ENCODE measurements at places on chromosomes 13 and 19.

DNA sequence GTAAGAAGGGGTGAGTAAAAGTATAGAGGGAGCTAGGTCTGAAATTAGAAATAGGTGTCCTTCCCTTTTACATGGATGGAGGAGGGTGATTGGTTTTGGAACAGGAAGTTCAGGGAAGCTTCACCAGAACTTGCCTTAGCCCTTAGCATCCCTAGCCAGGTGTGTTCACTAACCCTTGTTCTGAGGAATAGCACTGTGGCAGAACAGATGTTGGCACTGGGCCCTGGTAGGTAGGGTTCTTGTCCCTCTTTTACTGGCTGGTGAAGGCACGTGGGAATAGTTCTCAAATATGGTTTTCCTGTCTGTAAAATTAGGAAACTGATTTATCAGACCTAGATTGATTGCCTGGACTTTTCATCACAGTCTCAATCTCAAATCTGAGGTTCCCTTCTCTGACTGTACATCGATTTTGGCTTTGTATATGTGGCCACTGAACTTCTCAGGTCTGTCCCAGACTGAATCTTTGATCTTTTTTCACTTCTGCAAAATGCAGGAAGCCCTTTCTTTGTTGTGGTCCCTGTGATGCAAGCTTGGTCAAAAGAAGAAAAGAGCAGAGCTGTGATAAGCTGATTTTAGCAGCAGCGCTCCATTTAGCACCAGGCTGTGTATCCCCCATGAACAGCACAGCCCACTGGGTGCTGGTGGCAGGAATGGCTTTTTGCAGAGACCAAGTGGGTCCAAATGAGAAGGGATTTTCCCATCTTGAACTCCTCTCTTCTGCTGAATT lies 86.2 kb upstream of the HTR2A start:
- DNase-seq: no peak

GRCh38 chr13:27428160-27428559 lies 3.7 kb downstream of the GTF3A start:
- DNase-seq: no peak

DNA sequence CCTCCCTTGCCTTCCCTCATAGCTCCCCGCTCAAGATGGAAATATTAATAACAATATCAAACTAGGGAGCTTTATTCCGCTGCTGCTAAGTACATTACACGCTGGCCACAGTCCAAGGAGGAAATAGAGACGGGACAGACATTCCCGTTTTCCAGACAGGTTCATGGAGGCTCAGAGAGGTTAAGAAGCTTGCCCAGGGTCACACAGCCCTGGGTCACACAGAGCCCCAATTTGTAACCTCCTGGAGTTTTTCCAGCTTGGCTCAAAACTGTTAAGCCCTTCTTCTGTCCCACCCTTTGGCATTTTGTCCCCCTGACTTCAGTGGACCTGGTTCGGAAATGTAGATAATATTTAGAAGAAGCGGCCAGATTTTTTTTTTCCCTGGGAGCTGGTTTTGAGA lies 2.0 kb downstream of the BICRA start:
- DNase-seq: no peak

DNA sequence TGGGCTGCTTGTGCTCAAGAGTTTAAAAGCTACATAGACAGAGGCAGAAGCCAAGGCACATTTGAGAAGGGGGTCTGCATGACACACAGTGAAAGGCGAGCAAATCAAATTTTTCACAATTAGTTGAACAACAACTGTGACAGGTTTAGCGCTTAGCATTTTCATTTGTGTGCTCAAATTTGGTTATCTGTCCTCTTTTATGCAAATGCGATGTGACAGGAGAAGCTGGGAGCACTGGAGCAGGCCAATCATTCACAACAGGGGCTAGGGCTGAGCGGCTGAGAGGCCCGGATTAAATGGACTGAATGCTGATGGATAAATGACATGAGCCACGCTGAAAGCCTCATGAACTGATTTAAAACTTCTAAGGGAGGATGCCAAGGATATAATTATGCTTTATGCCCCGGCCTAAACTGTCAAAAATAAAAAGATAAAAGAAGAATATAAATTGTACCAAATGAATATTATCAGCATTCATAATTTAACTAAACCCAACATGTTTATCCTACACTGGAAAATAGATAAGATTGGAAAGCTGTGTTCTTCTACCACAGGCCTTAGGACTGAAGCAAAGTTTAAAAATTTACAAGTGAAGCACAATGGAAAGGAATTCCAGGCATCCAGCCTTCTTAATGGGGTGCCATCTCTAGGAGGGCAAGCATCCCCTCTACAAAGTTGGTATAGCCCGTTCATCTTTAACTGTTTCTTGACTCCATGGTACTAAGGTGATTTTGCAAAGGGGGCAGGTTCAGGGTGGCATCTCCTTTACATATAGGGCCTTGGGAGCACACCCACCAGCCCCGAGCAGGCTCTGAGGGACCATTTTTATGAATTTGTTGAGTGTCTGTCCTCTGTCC lies 117.9 kb downstream of the RBM26 start:
- no peak for DNase-seq

GRCh38 chr13:97629601-97630272 lies 195.8 kb downstream of the RAP2A start:
- no peak for DNase-seq

GRCh38 chr19:39974377-39975155 lies 3.6 kb downstream of the PSMC4 start:
- DNase-seq: no peak

GRCh38 chr13:98222816-98223215 lies 45.7 kb upstream of the RNF113B start:
- DNase-seq: no peak

DNA sequence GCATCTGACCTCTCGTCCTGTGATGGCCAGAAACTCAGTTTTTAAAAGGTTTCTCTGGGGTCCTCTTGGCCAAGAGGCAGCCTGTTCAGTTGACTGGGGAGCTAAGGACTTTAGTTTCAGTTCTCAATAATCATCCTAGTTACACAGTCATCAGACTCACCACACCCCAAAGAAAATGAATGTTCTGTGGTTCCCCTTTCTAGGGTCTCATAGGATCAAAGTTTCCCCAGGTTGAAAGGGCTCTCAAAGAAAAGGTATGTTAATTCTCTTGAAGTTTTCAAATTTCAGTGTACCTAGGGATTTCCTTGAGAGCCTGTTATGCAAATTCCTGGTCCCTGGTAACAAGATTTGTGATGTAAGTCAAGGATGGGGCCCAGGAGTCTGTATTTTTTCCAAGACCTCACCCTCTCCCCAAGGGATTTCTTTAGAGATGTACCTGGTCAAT lies 94.9 kb downstream of the FAM216B start:
- no peak for DNase-seq

GRCh38 chr19:47406711-47407416 lies 12.5 kb downstream of the MEIS3 start:
- peak; percentile 55 for DNase-seq

- DNase-seq: no peak
These were observed 144.8 kb downstream of the DACH1 start for GRCh38 chr13:71722206-71722605.

GRCh38 chr19:1243768-1244692 lies 2.5 kb downstream of the ATP5F1D start:
- DNase-seq: peak; percentile 90

- DNase-seq: no peak
These were observed 4.2 kb downstream of the PRR36 start for GRCh38 chr19:7869910-7870511.

- DNase-seq: peak; percentile 50
These were observed at the start of gene PTGIR for GRCh38 chr19:46624958-46625661. PTGIR (minus strand) TSS chr19:46625089; CDS start chr19:46624225, 864 bp downstream.

DNA sequence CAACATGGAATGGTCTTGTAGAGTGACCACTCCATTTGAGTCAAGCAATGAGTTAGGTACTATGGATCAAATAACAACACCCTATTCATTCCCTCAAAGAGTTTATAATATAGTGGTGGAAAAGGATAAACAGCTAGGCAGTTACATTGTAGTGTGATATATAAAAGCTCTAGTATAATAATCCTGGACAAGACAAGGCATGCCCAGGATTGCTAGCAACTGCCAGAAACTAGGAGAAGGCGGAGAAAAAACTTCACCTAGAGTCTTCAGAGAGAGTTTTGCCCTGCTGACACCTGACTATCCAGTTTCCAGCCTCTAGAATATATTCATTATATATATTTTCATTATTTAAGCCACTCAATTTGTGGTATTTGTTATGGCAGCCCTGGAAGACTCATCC lies 530.6 kb downstream of the KLF12 start:
- no peak for DNase-seq

DNA sequence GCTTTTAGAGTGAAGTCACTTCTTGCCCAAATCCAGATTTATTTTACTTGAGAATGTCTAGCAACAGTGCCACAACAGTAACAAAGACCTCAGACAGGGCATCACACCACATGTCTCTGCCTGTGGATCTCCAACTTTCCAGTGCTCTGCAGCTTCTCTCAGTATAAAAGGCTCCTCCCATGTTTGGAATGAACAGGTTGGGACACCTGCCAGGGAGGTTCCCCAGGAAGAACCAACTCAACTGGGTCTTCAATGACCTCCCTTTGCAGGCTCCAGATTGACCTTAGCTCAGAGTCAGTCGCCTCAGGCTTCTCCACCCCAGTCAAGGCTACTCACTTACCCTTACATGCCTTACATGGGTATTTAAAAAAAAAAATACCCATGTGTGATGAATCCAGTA lies 3.4 kb downstream of the ZNF823 start:
- DNase-seq: no peak

DNA sequence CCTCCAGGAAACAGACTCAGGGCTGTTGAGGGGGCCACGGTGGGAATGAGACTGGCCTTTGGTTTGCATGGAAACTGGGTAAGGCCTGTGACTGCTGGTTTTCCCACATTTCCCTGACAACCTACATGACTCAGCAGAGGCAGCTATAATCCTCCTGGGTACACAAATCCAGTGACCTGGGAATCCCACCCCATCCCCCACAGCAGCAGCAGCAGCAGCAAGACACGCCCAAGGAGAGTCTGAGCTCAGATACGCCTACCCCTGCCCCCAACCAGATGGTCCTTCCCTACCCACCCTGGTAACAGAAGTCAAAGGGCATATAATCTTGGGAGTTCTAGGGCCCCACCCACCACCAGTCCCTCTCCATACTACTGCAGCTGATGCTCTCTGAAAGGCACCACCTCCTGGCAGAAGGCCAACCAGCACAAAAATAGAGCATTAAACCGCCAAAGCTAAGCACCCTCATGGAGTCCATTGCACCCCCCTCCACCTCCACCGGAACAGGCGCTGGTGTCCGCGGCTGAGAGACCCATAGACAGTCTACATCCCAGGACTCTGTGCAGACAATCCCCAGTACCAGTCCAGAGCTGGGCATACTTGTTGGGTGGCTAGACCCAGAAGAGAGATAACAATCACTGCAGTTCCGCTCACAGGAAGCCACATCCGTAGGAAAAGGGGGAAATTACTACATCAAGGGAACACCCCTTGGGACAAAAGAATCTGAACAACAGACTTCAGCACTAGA lies 237.2 kb upstream of the SPRY2 start:
- no peak for DNase-seq

GRCh38 chr13:99386911-99387788 lies 80.0 kb upstream of the GPR183 start:
- no peak for DNase-seq

- no peak for DNase-seq
These were observed 96.2 kb downstream of the CYSLTR2 start for GRCh38 chr13:48749699-48750473.

DNA sequence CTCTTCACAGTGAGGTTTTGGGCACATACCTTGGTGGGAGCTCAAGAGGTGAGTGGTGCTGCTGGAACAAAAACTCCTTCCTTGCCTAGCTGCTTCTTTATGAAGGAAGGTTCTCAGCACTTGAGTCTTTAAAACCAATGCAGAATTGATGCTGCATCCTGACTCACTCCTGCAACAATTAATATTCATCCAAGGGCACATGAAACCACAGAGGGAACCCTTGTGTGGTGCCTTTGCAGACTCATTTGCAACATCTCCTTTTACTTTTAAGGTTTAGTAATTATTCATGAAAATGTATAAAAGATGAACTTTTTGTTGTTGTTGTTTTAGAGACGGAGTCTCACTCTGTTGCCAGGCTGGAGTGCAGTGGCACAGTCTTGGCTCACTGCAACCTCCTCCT lies 30.1 kb downstream of the OPA3 start:
- no peak for DNase-seq

DNA sequence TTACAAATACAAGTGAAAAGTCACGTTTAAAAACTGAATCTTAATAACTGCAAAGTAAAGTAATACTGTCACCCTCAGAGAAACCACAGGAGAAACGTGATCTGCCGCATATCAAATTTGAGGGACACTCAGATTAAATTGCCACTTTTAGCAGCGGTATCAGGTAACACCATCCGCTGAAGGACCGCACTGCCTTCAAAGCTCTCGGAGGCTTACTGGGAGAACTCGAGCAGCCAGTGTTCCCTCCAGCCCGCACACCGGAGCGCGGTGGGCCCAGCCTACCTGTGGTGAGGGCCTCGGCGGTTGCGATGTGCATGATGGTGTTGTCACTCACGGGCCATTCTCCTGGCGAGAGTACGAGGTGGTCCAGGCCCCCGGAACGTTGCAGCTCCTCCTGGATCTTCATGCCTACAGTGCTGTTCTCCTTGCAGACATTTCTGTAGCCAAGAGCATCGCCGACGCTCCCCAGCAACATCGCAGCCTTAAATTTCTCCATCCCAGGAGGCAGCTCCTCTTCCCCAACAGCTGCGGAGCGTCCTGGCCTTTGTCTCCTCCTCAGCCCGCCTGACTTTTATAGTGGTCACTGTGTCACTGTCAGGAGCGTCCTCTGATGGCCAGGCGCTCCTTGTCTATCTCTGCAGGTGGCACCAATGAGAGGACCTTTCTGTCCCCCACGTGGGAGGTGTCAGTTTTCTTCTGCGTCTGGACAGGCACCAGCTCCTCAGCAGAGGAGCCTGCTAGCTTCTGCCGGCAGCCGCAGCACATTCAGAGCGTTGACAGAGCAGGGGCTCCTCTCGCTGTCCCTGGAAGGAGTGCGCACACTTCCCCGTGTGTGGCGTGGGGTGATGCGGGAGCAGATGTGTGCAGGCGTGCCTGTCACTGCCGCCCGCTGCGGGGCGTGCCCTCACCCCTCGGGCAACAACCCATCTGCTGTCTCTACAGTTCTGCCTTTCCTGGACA lies at the start of gene ADPRHL1:
Gene ADPRHL1 (minus strand): TSS at position 547 of the 960 bp plus-strand sequence. CDS start 51 bp downstream, at position 496.
- DNase-seq: no peak

DNA sequence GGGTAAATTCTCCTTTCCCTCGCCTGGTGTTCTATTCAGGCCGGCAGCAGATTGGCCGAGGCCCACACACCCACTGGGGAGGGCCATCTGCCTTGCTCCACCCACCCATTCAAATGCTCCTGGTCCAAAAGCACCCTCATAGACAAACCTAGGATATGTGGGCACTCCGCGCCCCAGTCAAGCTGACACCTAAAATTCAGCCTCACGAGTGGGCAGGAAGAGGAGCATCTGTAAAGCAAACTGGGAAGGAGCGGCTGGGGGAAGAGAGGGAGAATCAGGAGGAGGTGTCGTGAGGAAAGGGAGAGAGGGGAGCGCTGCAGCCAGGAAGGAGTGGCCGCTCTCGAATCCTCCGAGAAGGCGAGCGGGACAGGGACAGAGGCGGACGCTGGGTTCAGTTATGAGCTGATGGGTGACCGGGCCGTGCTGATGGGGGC lies 136.9 kb downstream of the USP12 start:
- no peak for DNase-seq

DNA sequence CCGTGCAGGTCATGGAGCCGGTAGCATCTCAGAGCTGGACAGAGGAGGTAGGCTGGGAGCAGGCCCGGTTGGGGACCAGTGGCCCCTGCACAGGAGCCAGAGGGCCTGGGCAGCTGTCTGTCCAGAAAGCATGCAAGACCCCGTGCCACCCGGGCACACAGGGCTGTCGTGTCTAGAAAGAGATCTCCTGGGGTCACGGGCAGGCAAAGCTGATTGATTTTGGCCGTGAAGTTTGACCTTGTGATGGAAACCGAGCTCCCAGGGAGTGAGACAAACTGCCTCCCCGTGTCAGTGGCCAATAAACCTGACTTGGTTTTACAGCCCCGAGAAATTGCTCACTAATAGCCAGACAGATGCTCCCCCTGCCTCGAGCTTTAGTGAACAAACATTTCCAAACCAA lies 98.8 kb downstream of the KDM4B start:
- DNase-seq: no peak
